Brain (organoid and tissue), 16 donors: ENCODE measurements at places on chromosomes 3 and 15. TPM values are rescaled to one million over a fixed set of nuclear protein-coding genes. Genes with fewer than 3 reads are reported as not detected.

The CTXN2 gene
- 0.90 TPM for polyA plus RNA-seq

The ADAMTS9 gene
- polyA plus RNA-seq = 2.7 TPM

The ROBO1 gene
- polyA plus RNA-seq = 8.3 TPM

The GOLGA8M gene
- not detected for polyA plus RNA-seq

The RTP3 gene
- not detected for polyA plus RNA-seq

The SAMD7 gene
- not detected for polyA plus RNA-seq

The CNTN4 gene
- 8.8 TPM for polyA plus RNA-seq

The P3H2 gene
- 1.0 TPM for polyA plus RNA-seq

The TF gene
- polyA plus RNA-seq = 1,472 TPM

The CRYBG3 gene
- 1.1 TPM for polyA plus RNA-seq

The CCR2 gene
- not detected for polyA plus RNA-seq

The PARP9 gene
- polyA plus RNA-seq = 7.1 TPM

The RAB6B gene
- polyA plus RNA-seq = 57.4 TPM

The EOGT gene
- polyA plus RNA-seq = 1.6 TPM

The HYKK gene
- 6.6 TPM for polyA plus RNA-seq

The SERPINI2 gene
- polyA plus RNA-seq = not detected

The CRYGS gene
- 0.34 TPM for polyA plus RNA-seq

The RBM15B gene
- polyA plus RNA-seq = 25.2 TPM

The CLRN1 gene
- not detected for polyA plus RNA-seq

The GUCA1C gene
- polyA plus RNA-seq = not detected

The CHL1 gene
- 5.4 TPM for polyA plus RNA-seq

The PRSS50 gene
- polyA plus RNA-seq = not detected

The SI gene
- polyA plus RNA-seq = not detected

The HYAL3 gene
- 4.2 TPM for polyA plus RNA-seq

The LMAN1L gene
- not detected for polyA plus RNA-seq

The TEX55 gene
- polyA plus RNA-seq = 0.37 TPM

The SOX14 gene
- 0.15 TPM for polyA plus RNA-seq

The FMN1 gene
- polyA plus RNA-seq = 0.27 TPM

The HOMER2 gene
- polyA plus RNA-seq = 12.1 TPM

The SPTBN5 gene
- 0.12 TPM for polyA plus RNA-seq

The SNTN gene
- polyA plus RNA-seq = not detected

The PXYLP1 gene
- polyA plus RNA-seq = 21.3 TPM

The DTWD1 gene
- polyA plus RNA-seq = 7.3 TPM

The DUOX1 gene
- 1.3 TPM for polyA plus RNA-seq

The GNB4 gene
- polyA plus RNA-seq = 3.4 TPM
